Kidney epithelial cell (primary cell): ENCODE measurements at places on chromosomes 6 and 20.

DNA sequence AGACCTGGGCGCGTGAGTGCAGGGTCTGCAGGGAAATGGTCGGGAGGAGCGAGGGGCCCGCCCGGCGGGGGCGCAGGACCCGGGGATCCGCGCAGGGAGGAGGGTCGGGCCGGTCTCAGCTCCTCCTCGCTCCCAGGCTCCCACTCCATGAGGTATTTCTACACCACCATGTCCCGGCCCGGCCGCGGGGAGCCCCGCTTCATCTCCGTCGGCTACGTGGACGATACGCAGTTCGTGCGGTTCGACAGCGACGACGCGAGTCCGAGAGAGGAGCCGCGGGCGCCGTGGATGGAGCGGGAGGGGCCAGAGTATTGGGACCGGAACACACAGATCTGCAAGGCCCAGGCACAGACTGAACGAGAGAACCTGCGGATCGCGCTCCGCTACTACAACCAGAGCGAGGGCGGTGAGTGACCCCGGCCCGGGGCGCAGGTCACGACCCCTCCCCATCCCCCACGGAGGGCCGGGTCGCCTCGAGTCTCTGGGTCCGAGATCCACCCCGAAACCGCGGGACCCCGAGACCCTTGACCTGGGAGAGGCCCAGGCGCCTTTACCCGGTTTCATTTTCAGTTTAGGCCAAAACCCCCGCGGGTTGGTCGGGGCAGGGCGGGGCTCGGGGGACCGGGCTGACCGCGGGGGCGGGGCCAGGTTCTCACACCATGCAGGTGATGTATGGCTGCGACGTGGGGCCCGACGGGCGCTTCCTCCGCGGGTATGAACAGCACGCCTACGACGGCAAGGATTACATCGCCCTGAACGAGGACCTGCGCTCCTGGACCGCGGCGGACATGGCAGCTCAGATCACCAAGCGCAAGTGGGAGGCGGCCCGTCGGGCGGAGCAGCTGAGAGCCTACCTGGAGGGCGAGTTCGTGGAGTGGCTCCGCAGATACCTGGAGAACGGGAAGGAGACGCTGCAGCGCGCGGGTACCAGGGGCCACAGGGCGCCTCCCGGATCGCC, 54.2 kb upstream of the HLA-A start:
- DNase-seq, result no peak

GRCh38 chr6:130307752-130308361, 58.0 kb upstream of the TMEM200A start:
- no peak for DNase-seq

DNA sequence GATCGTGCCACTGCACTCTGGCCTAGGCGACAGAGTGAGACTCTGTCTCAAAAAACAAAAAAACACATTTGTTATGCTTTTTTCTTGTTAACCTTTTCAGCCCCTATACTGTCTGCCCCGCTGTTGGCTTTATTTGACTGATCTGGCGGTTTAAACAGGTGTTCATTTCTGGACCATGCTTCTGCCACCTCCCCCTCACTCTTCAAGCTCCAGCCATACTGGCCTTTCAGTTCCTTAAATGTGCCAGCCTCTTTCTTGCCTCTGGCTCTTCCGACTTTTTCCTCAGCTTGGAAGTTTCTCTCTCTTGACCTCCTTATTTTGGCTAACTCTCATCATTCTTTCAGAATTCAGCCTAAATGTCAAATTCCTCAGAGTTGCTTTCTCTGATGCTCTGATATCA, 35.2 kb upstream of the TXLNB start:
- DNase-seq, result no peak

GRCh38 chr20:8656335-8656734, 412.6 kb upstream of the PLCB4 start:
- no peak for DNase-seq
